ENCODE measurements at places on chromosomes 3 and 15. TPM values are rescaled to one million over a fixed set of nuclear protein-coding genes. Genes with fewer than 3 reads are reported as not detected.

Gene LRRC28
- polyA plus RNA-seq = 18.3 TPM

Gene SLC24A5
- not detected for polyA plus RNA-seq

Gene AKAP13
- polyA plus RNA-seq = 6.7 TPM

Gene CFAP91
- 3.7 TPM for polyA plus RNA-seq

Gene CTXND1
- not detected for polyA plus RNA-seq

DNA sequence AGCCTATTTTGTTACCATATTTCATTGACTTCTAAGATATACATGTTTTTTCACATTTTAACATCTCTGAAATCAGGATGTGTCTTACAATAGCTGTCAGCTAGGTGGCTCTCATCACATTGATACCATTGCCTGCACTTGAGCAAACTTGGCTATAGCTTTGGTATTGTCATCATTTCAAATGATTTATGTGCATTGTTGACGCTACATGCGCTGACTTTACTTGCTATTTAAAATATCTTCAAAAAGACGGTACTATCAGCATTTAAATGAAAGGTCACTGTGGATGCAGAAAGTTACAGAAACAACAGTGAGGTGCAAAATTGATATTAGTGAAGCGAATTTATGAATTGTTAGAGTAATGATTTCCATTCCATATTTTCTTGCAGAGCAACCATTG is 54.0 kb upstream of the ABHD2 start:
- no peak for DNase-seq

DNA sequence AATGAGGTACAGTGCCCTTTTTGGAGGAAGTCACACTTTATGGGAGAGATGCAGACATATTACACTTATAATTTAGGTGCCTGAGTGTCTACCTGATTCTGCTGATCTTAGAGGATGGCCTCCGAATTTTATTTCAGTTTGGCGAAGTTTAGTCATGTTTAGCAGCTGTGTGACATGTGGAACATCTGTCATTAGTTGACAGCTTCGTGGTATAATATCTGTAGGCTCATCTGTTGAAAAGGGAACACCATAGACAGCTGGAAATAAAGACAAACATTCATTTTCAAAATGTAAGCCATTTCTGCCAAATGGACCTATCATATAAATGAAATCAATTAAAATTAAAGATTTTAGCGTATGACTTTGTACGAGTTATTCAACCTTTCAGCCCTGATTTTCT is 165.4 kb downstream of the CFAP20DC start:
- DNase-seq = no peak

DNA sequence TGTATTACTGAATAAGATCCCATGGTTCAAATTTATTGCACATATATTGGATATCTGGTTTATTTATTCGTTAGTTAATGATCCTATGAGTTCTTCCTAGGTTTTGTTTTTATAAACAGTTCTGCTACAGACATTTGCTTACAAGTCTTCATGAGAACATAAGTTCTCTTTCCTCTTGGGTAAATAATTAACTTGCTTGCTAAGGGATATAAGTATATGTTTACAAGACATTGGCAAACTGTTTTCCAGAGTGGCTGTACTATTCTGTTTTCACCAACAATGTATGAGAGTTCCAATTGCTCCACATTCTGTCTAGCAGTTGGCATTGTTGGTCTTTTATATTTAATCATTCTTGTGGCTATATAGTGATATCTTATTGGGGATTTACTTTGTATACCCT is 341.8 kb upstream of the GBE1 start:
- DNase-seq = no peak

DNA sequence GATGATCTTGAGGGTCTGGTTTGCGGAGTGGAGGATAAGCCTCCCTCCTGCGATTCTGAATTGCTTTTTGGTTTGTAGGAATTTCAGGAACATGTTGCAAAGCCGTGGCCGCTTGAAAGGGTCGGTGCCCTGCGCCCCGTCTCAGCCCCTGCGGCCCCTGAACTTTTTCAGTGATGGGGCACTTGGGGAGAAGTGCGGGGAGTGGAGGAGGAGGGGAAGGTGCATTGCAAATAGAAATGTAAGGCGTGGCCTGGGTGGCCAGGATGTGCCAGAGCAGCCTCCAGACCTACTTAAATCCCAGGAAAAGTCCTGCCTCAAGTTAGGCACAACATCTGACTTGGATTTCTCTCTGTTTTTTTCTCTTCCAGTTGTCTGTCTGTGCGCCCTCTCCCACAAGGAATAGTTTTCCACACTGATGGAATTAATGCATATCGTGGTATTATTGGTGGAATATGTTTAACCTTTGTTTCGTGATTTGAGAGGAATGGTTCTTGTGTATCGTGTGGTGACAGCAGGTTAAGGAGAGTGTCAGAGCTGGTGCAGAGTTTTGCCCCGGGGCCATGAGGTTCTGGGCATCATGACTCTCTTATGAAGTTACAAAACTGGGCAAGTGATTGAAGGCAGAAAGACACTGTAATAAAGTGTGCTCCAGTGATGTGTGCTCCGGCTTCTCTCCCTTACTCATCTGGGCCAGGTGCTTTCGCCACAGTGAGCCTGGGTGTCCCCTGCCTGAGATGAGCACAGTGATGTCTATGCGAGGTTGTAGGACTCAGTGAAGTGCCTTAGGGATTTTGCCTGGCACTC is 153.8 kb downstream of the PGPEP1L start:
- DNase-seq = no peak

- DNase-seq = no peak
Measured at GRCh38 chr15:57703387-57703786, 3.1 kb upstream of the POLR2M start.

GRCh38 chr3:159879146-159879545 is 109.5 kb upstream of the IL12A start:
- no peak for DNase-seq

DNA sequence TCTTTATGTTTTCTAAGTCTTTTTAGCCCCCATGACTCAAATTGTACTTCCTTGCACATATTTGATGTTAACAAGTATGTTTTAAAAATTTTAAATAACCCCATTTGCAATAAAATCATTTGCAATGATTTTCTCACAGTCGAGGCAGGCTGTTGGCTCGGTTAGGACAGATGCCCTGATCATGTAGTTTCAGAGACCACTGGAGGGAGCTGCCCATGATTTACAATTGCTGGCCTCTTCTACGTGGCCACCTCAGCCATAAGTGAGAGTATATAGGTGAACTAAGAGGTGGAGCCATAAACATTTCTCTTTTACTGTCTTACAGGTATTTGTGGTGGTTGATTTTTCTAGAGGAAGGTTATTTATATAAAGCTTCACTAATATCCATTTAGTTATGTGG is 1.7 kb downstream of the DTWD1 start:
- peak; percentile 10 for DNase-seq

GRCh38 chr3:72750405-72750965 is 97.8 kb downstream of the SHQ1 start:
- DNase-seq = no peak

DNA sequence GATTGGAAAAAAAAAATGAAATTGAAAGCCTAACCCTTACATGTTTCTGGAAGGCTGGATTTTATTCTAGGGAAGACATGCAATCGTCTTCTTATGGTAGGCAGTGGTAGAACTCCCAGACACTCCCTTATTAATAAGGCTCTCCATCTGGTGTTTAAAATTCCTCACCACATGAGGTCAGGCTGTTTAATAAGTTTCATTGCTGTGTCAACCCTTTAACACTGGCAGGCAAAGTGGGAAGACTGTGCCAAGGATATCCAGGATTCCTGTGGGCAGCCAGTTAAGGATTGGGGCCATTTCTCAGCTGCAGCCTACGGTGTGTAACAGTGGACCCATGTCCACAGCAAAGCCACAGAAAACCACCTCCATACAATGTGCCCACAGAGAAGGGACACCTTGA is 225.5 kb upstream of the CHRM5 start:
- no peak for DNase-seq

Data from SK-N-SH (cell line).